ENCODE measurements at places on chromosomes 13 and 19. TPM values are rescaled to one million over a fixed set of nuclear protein-coding genes. Genes with fewer than 3 reads are reported as not detected.

COL4A1 gene
- polyA plus RNA-seq = 71.7 TPM

NKG7 gene
- 37.8 TPM for polyA plus RNA-seq

CAB39L gene
- polyA plus RNA-seq = 2.0 TPM

KLK12 gene
- not detected for polyA plus RNA-seq

RAB20 gene
- 49.0 TPM for polyA plus RNA-seq

FGF9 gene
- 0.06 TPM for polyA plus RNA-seq

PSG5 gene
- not detected for polyA plus RNA-seq

ZNF540 gene
- polyA plus RNA-seq = 4.0 TPM

PLEKHG2 gene
- polyA plus RNA-seq = 9.5 TPM

APBA3 gene
- 30.8 TPM for polyA plus RNA-seq
